ENCODE measurements at places on chromosomes 2 and 18.

DNA sequence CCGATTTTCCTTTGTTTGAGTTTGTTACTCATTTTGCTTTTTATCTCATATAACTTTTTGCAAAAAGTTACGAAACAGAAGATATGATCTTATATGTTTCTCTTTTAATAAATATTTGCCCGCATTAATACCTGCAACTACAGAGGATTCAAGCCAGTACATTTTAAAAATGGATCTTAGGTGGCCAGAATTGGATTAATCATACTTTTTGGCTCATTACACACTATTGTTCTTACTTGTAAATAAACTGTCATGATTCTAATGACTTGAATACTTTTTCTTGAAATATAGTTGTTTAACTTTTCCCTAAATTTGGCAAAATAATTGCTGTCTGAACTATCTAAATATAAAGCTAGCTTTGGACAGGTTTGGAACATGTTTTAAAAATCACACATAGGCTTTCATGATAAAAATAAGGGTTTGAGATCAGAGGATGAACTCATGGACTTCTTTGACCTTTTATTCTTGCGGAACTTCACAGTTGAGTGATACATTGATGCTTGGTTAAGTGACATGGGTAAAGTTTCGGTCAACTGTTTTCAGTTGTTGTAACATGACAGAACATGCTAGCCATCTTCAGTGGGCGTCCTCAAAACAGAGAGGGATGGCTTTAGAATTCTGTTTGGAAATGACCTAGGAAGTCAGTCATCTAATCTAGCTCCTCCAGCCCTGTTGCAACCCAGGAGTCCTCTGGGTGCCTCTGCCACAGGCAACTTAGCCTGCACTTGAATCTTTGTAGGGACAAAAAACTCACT lies 44.5 kb downstream of the LTBP1 start:
- no peak for DNase-seq

DNA sequence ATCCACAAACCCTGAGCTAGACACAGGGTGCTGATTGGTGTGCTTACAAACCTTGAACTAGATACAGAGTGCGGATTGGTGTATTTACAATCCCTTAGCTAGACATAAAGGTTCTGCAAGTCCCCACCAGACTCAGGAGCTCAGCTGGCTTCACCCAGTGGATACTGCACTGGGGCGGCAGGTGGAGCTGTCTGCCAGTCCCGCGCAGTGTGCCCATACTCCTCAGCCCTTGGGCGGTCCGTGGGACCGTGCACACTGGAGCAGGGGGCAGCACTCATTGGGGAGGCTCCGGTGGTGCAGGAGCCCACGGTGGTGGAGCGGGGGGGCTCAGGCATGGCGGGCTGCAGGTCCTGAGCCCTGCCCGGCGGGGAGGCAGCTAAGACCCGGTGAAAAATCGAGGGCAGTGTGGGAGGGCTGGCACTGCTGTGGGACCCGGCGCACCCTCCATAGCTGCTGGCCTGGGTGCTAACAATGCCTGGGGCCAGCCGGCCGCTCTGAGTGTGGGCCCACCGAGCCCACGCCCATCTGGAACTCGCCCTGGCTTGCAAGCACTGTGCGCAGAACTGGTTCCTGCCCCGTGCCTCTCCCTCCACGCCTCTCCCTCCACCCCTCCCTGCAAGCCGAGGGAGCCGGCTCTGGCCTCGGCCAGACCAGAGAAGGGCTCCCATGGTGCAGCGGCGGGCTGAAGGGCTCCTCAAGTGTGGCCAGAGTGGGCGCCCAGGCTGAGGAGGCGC lies 75.6 kb downstream of the MOB4 start:
- DNase-seq = no peak

GRCh38 chr2:54979321-54980044 lies 70.8 kb downstream of the RTN4 start:
- no peak for DNase-seq

GRCh38 chr2:28716265-28716865 lies 35.3 kb upstream of the PPP1CB start:
- DNase-seq = peak; percentile 57

DNA sequence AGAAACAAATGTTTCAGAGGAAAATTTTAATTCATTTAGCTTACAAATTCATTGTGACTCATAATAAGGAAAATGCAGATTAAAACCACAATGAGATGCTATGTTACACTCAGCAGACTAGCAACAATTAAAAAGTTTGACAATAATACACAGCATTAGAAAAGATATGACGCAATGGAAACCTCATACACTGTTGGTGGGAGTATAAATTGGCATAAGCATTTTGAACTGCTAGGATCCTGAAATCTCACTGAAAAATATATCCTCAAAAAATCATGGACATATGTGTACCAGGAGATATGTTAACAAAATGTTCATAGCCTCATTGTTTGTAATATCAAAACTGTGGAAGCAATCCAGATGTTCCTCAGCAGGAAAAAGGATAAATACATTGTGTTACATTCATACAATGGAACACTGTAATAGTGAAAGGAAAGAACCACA lies 13.7 kb downstream of the CALCRL start:
- DNase-seq = no peak

- no peak for DNase-seq
Measured at GRCh38 chr2:88074854-88075292, 7.2 kb downstream of the SMYD1 start.

DNA sequence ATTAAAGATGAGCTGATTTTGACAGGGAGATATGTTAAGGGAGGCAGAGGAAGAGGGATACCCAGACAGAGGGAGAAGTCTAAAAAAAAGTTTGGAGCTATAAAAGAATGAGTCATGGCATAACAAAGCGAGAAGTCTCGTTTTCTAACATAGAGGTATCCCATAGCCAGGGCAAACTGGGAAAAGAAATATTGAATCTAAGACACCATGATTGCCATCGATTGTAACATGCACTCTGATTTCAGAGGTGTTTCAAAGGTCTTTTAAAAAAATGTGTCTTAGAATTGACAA lies 110.7 kb downstream of the MDH1 start:
- DNase-seq = no peak

Measured in brain (organoid and tissue), 16 donors.